ENCODE measurements at places on chromosomes 2 and 18.

GRCh38 chr2:97713296-97714083, at the start of gene ZAP70:
TSS of gene ZAP70 (plus strand) at chr2:97713576. CDS start at chr2:97724037, 10,461 bp downstream.
- DNase-seq: no peak

DNA sequence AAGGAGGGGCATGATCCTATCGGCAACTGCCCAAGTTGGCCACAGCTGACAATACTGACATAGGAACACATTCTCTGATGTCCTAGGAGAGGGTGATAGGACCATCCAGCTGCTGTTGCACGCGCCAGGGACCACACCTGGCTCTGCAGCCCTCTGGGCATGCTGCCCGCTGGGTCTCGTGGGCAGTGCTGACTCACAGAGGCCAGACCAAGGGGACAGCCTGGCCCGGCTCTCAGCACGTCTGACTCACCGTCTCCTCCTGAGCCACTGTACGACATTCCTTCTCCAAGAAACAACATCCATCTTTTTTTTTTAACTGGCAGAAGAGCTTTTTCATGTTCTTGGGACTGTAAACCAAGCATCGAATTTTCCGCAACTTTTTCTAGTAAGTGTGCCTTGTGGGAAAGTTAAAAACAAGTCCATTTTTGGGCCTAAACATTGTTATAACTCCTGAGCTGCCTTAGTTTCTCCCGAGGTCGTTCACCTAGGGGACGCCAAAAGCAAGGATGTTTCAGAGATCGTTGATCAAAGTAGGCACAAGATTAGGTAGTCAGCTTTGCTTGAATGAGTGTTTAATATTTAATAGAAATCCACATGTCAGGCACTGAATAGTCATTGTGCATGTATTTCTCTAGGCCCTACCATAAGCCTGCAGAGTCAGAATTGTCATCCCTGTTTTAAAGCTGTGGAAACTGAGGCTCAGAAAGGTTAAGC, 100.3 kb downstream of the TTC32 start:
- DNase-seq: no peak

DNA sequence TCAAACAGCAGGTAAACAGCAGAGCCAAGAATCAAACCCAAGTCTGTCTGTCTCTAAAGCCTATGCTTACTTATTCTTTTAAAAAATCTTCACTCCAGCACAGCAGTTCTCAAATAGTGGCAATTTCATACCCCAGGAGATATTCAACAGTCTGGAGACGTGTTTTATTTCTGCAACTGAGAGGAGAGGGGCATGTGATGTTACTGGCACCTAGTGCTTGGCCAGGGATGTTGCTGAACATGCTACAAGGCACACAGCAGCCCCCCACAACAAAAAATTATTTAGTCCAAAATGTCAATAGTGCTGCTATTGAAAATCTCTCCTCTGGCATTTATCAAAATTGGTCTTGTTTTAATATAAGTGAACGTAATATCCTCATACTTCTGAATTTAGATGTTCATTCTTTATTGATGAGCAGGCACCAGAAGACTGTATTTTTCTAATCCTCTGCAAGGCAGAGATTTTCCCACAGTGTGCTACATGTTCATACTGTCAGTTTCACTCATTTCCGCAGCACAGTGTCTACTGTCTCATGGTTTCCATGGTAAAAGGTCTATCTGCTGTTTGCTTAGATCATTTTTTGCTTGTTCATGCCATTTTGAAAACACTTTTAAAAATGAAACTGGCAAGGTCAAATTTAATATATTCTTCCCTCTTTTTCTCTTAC, 90.5 kb downstream of the LRATD1 start:
- no peak for DNase-seq

DNA sequence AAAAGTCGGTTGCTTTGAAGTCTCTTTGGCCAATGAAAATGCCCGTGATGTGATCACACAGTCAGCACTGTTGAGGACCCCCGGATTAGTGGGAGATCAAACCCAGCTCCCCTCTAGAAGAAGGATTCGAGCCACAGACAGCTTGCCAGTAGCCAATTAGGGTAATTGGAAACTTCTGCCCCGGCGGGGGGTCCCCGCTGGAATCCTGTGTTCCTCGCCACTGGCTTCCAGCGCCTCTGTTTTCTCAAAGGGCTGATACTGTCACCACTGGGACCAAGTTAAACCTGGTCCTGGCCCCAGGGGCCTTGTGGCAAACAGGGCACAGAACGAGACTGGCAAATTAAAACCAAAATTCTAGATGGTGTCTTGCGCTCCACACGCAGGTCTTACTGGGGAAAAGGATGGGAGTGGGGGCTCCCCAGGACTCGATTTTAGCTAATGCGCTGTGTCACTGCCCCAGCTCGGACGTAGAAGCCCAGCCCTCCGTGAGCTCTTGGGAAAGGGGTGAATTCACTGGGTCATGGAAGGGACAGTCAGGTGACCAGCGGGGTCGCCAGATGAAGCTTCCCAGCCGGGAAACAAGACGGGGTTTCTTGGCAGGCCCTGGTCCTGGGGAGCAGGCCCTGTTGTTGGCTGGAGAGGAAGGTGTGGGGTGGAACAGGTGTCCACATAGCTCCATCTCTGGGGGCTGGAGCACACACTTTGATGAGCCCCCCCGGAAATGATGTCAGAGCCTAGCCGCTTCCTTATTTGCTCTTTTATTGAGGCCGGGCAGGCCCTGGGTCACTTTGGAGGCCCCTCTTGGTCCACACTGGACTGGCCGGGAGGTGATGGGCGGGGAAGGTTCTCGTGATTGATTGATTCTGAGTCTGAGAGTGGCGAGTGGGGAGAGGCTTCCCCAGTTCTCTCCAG, 90.2 kb downstream of the SMAD7 start:
- peak; percentile 63 for DNase-seq

DNA sequence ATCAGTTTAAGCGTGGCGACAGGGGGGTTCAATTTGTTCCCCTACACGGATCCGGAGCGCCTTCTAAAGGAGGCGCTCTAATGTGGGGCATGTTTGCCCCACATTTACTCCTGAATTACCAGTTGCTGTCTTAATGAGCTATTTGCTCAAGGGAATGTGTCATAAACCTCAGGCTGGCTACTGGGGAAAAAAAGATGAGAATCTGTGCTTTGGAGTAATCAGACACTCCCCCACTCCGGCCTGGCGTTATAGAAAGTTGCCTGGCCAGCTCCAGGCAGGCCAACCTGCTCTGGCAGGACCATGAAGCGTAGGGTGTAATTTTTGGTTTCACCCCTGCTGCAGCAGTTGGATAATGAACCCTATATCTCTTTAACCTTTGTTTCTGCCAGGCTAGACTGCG, 31.0 kb upstream of the MAP3K20 start:
- no peak for DNase-seq

DNA sequence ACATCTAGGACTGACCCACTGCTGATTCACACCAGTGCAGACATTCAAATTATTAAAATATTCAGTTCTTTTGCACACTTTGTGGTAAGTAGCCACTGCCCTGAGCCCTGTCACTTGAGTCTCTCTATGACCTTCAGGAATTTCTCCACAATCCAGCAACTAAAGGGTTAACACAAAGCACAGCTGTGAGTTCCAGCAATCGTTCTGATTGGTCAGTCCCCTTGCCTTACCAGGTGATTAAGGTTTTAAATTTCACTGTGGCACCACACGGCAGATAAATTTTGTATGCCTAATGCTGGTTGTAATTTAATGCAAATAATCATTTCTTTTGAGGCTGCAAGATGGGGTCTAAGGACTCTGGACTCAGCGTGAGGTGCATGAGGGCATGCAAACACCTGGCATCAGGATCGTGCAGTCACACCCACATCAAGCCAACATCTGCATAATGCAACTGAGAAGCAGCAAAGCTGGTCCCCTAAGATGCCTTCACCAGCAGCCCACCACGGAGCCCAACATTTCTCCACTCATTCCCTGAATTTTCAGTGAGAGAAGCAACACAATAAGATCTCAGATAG, 36.6 kb downstream of the SLC14A1 start:
- DNase-seq: no peak

Data from NCI-H1092 (cell line).